Activated naive CD4-positive, alpha-beta T cell treated with anti-CD3 and anti-CD28 coated beads, Interleukin-2, amount 50 U/mL, for 72 hours (primary cell): ENCODE measurements at places on chromosomes 3 and 15.

GRCh38 chr15:88631464-88632028, 7.3 kb upstream of the ISG20 start:
- no peak for DNase-seq

GRCh38 chr3:10708216-10708893, 107.7 kb upstream of the SLC6A11 start:
- DNase-seq, result no peak

DNA sequence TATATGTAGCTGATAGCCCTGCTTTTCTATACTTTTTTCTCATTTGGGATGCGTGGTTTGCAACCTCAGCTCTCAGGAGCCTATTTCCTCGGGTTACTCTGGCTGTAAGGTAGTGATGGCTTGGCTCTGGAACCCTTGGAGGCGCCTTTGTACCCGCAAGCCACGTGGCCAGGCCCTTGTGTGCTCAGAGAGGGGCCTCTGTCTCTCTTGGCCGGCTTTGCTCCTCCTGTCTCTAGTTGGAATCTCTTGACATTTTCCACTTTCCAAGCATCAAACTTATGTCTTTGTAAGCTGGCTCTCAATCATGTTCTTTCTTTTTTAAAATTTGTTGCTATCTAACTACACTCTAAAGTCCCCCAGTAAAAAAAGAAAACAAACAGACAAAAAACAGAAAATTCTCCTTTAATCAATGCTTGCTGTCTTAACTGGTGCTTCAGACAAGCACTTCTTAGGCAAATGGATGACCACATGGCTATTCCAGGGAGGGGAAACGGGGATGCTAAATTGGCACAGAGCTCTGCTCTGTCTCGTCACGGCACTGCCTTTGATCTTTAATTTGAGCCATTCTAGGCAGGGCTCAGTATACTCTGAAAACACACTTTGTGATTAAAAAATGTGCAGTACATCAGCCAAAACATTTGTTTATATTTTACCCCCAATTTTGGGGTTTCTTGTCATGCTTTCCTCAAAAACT, 180.4 kb upstream of the NR2E3 start:
- DNase-seq, result no peak

DNA sequence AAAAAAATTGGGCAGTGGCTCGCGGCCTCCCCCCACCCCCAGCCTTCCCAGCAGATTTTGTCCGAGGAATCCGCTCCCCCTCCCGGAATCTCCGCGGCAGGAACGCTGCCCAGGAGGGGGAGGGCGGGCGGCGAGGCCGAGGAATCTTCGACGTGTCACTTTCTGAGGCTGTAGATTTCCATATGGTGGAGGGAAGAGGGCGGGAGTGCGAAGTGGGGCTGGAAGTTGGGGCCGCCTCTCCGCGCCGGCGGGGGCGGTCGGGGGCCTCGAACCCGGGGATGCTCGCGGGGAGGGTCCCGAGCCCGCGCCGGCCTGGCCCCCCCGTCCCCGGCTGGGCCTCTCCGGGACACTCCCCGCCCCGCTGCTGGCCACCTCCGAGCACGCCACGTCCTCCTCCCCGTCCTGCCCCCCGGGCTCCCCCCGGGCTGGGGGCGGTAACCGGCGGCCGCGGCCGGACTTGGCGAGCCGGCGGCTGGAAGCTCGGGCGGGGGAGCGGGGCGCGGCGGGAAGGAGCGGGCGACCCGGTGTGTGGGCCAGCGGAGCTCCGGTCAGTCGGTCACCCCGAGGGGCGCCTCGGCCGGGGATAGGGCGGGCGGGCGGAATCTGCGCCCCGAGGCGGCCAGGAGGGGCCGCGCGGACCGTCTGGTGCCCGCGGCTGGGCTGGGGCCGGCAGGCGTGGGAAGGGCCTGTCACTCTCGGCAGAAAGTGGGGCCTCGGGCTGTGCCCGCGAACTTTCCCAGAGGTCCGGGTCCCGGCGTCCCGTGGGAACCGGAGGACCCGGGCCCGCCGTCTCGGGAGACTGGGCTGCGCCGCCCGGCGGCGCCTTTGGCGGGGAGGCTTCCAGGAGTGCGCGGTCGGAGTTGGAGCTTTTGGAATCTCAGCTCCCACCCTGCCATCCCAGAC, 951 bp downstream of the FNDC3B start:
- DNase-seq, result peak; percentile 28

DNA sequence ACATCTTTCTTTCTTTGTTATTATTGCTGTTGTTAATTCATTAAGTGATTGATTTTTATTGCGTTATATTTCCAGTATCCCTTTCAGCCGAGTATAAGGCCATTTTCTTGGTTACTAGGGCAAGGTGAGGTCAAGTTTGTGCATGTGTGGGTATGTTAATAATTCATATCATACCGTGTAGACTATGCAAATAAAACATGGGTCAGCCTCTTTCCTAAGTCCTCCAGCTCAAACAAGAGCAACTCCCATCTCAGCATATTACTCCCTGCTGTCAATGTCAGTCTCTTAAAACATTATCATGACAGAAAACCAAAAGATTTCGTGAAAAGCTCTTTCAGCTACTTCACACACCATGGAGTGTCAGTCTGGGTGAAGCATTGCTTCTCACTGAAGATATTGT, 103.9 kb upstream of the ST8SIA2 start:
- DNase-seq, result no peak

GRCh38 chr3:72798552-72799195, 49.6 kb downstream of the SHQ1 start:
- DNase-seq, result no peak

GRCh38 chr15:75042730-75043508, 19.5 kb downstream of the PPCDC start:
- DNase-seq, result peak; percentile 91

DNA sequence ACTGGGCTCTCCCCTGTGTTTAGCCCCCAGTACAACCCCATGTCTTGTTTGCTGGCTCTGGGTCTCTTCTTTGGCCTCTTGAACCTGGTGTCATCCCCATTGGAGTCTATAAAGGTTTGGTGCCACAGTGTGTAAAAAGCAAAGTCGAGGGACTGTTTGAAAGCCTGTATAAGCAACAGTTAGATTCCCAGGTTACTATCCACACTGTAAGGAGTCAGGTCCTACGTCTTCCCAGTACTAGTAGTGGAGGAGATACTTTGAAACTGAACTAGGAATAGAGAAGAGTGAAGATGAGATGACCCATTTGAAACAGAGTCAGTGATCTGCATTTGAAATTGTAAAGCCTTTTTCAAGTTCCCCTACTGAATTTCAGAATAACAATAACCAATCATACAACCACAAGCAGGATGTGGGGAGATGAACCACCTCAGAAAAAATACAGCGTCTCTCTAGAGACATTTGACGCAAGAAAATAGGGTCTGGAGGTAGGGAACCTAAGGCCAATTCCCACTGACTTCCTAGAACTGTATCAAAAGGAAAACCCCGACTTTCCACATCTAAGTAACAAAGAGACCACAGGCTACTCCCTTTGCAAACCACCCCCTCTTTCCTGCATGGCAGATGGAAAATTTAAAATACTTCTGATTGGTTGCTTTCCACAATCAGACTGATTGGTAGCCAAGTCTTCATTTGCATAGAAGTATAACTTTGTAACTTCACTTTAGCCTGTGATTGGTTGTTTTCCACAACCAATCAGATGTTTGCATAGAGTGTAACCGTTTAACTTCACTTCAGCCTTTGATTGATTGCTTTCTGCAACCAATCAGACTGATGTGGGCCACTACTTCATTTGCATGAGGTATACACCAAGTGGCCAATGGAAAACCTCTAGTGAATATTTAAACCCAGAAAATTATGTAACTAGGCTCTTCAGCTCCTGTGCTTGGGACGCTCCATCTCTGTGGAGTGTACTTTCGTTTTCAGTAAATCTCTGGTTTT, 49.9 kb upstream of the NEDD4 start:
- peak; percentile 21 for DNase-seq

DNA sequence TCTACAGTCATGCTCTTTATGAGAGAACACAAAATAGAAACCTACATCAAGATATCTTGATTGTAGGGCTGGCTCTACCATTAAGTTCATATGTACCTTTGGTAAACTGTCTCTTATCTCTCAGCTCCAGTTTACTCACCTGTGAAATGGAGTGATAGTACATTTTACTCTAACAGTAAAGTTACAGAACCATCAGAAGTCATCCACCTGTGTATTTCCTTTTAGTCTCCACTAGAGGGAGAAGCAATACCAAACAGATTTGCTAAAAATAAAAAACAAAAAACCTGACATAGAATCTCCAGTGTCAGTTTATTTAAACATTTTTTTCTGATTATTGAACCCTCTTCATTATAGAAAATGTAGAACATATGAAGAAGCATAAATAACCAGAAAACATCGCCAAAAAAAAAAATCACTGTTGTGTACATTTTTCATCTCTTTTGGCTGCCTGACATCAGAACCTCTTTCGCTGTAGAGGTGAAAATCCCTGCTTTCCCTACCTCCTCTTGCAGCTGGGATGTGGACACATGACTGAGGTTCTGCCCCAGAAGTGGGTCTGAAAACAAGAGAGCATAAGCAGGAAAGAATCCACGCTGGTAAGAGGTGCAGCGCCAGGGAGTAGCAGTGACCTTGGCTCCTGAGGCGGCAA, 48.7 kb upstream of the WDR72 start:
- no peak for DNase-seq

GRCh38 chr3:22176911-22177310, 425.9 kb upstream of the ZNF385D start:
- no peak for DNase-seq

- no peak for DNase-seq
Measured at GRCh38 chr15:70437882-70438451, 325.4 kb downstream of the UACA start.

GRCh38 chr3:123102826-123103225, 36.0 kb downstream of the PDIA5 start:
- no peak for DNase-seq

- no peak for DNase-seq
Measured at GRCh38 chr3:53650424-53650823, 156.0 kb downstream of the CACNA1D start.

GRCh38 chr3:138124706-138125355, 7.4 kb downstream of the A4GNT start:
- no peak for DNase-seq
